ENCODE measurements at places on chromosomes 12 and 14.

DNA sequence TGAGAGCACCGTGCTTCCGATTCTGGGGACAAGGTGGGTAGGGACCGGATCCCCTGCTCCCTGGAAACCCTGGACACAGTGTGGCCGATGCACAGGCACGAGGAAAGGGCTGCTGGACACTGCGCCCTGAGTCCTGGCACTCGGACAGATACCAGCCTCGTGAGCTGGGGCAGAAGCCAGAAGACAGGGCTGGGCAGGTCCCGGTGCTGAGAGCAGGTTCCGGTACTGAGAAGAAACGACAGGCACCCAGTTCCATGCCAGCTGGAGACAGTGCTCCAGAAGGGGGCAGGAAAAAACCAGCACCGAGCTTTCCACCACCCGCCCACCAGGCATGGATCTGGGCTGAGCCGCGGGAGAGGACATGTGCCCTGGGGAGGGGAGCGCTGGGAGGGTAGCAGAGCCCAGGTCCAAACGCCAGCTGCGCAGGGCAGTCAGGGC is 6.5 kb downstream of the XRCC3 start:
- DNase-seq: no peak

- no peak for DNase-seq
Observed at GRCh38 chr12:47207829-47208248, 128.1 kb upstream of the AMIGO2 start.

DNA sequence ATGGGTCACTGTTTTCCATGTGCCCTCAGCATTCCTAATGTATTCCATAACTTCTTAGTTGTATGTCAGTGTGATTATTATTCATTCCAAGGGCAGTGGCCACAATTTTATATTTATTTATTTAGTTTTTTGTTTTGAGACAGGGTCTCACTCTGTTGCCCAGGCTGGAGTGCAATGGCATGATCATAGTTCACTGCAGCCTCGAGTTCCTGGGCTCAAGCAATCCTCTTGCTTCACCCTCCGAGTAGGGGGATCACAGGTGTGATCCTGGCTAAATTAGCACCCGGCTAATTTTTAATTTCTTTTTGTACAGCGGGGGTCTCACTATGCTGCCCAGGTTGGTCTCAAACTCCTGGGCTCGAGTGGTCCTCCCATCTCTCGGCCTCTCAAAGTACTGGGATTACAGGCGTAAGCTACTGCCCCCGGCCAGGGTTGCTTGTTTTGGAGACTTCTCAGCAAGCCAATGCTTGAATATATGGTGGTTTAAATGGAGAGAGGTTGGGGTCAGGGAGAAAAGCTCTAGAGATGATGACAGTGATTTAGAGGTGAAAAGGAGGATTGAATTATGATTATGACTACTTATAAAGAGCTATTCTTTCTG is 7.6 kb downstream of the GPRC5A start:
- DNase-seq: no peak

- no peak for DNase-seq
Observed at GRCh38 chr12:80293347-80293746, 150.7 kb upstream of the PTPRQ start.

DNA sequence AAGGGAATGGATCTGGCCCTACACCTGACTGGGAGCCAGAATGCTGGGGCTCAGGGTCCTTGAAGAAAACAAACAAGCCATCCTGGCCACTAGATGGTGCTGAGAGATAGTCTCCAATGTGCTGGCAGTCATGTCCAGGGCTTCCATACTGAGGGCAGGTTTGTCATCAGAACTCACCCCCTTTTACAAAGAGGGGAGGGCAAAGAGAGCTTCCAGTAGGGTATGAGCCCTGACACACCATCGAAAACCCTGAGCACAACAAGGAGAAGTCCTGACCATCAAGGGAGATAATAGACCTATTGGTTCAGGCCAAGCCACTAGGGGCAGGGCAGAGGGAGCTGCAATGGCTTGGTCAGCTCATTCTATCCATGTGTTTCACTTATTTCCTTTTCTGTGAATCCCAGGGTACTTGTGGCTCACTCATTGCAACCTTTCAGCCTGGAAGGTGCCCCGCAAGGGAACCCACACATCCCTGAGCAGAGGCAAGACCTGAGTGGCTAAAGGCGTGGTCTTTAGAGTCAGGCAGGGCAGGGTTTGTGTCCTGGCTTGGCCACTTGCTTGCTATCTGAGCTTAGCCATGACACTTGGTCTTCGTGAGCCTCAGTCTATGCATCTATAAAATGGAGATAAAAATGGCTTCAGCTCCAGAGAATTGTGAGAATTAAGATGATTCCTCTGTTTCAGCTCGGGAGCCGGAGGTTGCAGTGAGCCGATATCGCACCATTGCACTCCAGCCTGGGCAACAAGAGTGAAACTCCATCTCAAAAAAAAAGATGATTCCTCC is 6.2 kb upstream of the PLEKHH1 start:
- DNase-seq: peak; percentile 62

DNA sequence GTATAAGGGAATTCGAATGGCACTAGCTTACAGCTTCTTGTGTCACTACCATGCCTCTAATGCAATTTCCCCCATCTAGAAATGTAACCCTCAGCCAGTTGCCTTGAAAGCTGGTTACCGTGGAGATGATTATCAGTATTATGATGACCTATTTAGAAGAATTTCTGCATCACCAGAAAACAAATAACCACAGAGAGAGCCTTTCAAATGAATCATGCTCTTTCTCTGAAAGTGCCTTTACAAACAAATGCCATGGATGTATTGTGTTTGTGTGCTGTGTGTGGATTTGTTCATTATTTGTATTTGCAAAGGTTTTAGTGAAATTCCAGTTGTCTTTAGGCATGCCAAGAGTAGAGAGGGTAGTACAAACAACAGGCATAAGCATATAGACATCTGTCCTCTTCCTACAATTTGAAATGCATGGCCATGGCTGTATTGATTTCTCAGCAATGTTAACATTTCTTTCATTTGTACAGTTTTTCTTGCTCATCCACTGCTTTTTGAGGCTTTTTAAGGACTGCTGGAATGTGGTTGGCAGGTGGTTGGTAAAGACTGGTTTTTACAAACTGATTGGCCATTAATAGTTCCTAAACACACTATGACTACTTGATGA is 266.5 kb downstream of the PAWR start:
- DNase-seq: peak; percentile 81

GRCh38 chr12:82207556-82207955 is 150.6 kb downstream of the CCDC59 start:
- DNase-seq: no peak

All from foreskin fibroblast (primary cell).